ENCODE measurements at places on chromosomes 3 and 15.

GRCh38 chr15:76865548-76865991 lies 39.6 kb downstream of the SCAPER start:
- no peak for DNase-seq

GRCh38 chr3:167184511-167184910 lies 195.6 kb downstream of the ZBBX start:
- DNase-seq = no peak

DNA sequence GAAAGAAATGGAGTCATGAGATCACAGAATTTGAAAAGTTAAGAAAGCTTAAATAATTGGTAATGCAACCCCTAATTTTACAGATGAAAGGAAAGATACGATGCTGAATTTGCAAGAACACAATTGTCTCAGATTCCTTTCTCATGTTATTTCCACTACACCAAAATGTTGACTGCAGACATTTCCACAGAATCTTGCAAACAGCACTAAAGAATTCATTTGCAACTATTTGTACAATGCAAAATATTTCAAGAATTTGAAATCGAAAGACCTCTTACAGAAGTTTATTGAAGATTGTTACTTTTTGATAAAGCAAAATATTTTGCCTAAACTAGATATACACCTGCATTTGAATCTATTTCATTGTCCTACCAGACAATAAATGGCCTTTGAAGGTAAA lies 194.1 kb upstream of the KCNMB2 start:
- DNase-seq = no peak

- no peak for DNase-seq
Measured at GRCh38 chr3:164533275-164533674, 545.0 kb downstream of the SI start.

- DNase-seq = no peak
Measured at GRCh38 chr3:104145164-104145563, 1221.5 kb upstream of the ALCAM start.

DNA sequence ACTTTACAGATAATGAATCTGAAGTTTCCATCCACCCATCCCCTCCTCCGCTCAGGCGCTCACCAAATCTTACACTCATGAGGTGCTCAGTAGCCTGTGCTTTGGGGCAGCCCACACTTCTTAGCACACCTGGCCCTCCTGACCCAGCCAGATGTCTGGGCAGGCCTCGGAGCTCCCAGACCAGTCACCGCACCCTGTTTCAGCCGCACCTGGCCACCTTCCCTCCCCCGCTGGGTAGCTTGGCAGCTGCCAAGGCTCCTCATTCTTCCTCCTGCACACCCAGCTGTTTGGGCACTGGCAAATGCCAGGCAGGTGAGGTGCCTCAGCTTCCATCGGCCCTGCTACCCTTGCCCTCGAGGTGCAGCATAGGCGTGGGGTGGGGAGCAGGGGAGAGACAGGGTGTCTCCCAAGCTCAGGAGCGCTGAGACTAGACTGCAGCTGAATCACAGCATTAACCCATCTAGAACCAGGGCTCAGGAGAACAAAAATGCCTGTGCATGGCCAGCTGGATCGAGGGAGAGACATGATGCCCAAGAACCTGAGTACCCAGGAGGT lies 45.8 kb downstream of the CDC25A start:
- DNase-seq = no peak

GRCh38 chr15:91047545-91048199 lies 25.3 kb upstream of the VPS33B start:
- DNase-seq = no peak

DNA sequence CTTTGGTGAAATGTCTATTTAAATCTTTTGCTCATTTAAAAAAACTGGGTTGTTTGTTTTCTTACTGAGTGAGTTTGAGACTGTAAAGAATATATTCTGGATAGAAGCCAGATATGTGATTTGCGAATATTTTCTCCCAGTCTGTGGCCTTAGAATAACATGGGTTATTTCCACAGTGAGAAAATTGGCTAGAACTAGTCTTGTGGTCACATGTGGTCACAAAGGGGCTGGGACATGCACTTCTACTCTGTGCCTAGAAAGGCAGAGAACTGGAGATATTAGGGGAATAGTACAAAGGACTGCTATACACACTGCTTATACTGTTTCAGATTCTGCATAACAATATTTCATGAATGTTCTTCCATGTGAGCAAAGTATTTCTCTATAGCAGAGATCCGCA lies 79.9 kb upstream of the RGMA start:
- DNase-seq = no peak

GRCh38 chr3:141049681-141050080 lies 1.5 kb upstream of the SPSB4 start:
- DNase-seq = no peak

Data from activated CD8-positive, alpha-beta memory T cell treated with anti-CD3 and anti-CD28 coated beads, Interleukin-2, amount 50 U/mL, for 4 hours (primary cell).